ENCODE measurements at places on chromosomes 7 and 10.

DNA sequence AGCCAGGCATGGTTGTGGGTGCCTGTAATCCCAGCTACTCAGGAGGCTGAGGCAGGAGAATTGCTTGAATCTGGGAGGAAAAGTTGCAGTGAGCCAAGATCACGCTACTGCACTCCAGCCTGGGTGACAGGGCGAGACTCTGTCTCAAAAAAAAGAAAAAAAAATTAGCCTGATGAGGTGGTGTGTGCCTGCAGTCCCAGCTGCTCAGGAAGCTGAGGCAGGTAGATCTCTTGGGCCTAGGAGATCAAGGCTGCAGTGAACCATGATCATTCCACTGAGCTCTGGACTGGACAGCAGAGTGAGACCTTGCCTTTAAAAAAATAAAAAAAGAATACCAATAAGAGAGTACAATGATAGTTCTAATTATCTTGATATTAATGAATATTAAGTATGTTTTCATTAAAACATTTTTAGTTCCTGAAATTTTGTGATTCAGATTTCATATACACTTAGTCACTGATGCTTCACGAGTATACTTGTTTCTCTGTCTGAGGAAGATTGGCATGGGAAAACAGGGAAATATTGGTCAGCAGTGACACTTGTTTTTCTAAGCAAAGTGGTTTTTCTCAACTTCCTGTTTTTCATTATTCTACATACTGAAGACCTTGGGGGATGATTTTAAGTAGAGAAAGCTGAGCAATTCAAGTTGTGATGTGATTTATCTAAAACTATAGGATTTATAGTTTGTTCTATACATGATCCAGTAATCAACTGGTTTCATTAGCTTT lies 76.8 kb downstream of the ADK start:
- H3K27me3 ChIP-seq, result no peaks in the 10 kb centered on the region
- H3K4me1 ChIP-seq, result no peaks in the 10 kb centered on the region
- no peak overlapping the region for H3K4me3 ChIP-seq
- no peak overlapping the region for H3K27ac ChIP-seq
- no peak for DNase-seq

GRCh38 chr10:5023177-5023805 lies 19.6 kb upstream of the AKR1C2 start:
- H3K4me3 ChIP-seq, result no peak overlapping the region
- H3K36me3 ChIP-seq, result no peaks in the 10 kb centered on the region
- no peak for DNase-seq
- H3K27ac ChIP-seq, result no peak overlapping the region
- H3K27me3 ChIP-seq, result no peaks in the 10 kb centered on the region

DNA sequence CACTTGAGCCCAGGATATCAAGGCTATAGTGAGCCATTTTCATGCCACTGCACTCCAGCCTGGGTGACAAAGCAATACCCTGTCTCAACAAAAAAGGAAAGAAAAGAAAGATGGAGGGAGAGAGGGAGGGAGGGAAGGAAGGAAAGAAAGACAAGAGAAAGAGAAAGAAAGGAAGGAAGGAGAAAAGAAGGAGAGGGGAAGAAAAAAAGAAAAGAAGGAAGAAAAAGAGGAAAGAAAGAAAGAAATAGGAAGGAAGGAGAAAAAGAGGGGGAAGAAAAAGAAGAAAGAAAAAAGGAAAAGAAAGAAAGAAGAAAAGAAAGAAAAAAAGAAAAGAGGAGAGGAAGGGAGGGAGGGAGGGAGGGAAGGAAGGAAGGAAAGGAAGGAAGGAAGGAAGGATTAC lies 321.5 kb upstream of the CNTNAP2 start:
- no peaks in the 10 kb centered on the region for H3K4me1 ChIP-seq
- no peaks in the 10 kb centered on the region for H3K36me3 ChIP-seq

DNA sequence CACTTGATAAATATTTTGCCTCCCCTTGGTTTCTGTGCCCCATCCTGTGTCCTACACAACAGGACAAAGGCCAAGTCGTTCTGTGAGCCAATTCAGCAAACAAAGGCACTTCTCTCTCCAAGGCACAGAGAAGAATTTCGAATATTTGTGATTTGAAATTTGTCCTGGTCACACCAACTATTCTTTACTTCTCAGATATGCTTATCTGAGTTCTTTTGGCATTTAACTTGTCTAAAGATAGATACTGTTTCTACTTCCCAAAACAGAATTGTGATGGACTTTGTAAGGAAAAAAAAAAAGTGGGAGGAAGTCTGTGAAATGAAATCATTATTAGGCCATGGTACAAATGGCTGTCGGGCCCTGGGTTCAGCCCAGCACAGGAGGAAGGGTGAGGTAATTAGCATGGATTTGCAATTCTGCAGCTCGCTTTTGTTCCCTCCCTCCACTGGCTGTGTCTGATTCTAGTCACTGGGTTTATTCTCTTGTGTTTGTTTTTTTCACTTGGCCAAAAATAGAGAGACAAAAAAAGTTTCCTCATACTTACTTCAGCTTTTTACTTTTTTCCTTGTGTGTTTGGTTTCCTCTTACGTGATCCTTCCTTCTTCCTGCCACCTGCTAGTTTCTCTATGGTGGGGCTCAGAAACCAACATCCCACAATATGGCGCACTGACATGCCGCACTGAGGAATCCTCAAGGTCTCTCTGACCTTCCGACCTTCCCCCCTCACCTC lies 108.2 kb upstream of the MKLN1 start:
- no peak overlapping the region for H3K27ac ChIP-seq
- DNase-seq, result peak; percentile 48
- H3K4me1 ChIP-seq, result no peaks in the 10 kb centered on the region
- H3K4me3 ChIP-seq, result no peak overlapping the region
- no peaks in the 10 kb centered on the region for H3K36me3 ChIP-seq

DNA sequence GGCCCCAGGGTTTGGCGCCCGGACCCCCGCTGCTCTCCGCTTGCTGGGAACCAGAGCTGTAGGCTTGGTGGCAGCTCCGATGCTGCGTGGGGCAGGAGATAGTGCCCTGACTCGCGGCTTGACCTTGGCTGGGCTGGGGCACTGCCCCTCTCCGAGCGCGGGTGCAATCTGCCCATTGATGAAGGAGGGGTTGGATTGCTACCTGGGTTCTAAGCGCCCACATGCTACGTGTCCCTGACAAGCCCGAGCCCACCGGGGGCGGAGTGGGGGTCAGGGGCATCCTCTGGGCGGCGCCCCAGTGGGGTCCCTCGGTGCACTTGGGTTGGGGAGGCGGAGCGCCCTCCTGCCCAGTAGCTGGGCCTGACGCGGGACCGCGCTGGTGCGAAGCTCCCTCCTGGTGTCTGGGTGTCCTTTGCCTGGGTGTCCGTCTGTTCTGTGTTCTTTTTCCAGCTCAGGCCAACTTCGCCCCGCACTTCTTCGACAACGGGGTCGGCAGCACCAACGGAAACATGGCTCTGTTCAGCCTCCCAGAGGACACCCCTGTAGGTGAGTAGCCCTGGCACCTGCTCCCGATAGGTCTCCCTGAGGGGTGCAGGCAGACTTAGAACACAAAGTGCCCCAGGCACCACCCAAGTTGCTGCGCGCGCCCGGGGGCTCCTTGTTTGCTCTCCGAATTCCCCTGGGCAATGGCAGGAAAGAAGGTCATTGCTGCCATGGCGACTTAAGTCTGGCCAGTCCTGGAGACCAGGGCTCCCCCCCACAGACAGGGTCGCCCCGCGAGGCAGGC lies 900 bp downstream of the CDHR1 start:
- H3K27me3 ChIP-seq, result no peaks in the 10 kb centered on the region
- DNase-seq, result no peak
- no peak overlapping the region for H3K4me3 ChIP-seq
- H3K27ac ChIP-seq, result no peak overlapping the region
- no peaks in the 10 kb centered on the region for H3K36me3 ChIP-seq
